Heart right ventricle (tissue), 16 donors: ENCODE measurements at places on chromosomes 7 and 10. TPM values are rescaled to one million over a fixed set of nuclear protein-coding genes. Genes with fewer than 3 reads are reported as not detected.

The OR13A1 gene
- total RNA-seq = not detected

The ITIH2 gene
- total RNA-seq = not detected

The MMD2 gene
- not detected for total RNA-seq

The CDHR3 gene
- 1.1 TPM for total RNA-seq

The ABCB4 gene
- 6.4 TPM for total RNA-seq

The WDR86 gene
- 0.39 TPM for total RNA-seq

The CH25H gene
- 0.42 TPM for total RNA-seq

The RBP4 gene
- 0.37 TPM for total RNA-seq

The POLR2J2 gene
- total RNA-seq = 3.1 TPM

The ACBD7 gene
- total RNA-seq = 0.23 TPM
